Effector memory CD4-positive, alpha-beta T cell (primary cell): ENCODE measurements at places on chromosomes 3 and 15.
A peak's percentile ranks its signal among the peaks of the same experiment; 100 is the strongest.

DNA sequence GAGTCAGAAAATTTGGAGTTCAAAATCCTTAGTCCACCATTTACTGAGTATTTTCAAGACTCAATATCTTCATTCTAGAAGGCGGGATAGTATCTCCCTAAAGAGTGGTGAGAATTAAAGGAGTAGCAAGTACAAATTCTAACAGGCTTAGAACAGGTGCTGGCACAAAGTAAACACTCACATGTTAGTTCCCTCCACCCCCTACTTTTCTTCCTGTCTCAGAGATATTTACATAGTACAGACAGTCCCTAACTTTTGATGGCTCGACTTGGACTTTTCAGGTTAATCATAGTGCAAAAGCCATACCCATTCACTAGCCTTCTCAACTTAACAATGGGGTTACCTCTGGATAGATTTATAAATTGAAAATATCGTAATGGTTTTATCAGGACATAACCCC lies 476.2 kb upstream of the RASGRP1 start:
- no peak for DNase-seq

DNA sequence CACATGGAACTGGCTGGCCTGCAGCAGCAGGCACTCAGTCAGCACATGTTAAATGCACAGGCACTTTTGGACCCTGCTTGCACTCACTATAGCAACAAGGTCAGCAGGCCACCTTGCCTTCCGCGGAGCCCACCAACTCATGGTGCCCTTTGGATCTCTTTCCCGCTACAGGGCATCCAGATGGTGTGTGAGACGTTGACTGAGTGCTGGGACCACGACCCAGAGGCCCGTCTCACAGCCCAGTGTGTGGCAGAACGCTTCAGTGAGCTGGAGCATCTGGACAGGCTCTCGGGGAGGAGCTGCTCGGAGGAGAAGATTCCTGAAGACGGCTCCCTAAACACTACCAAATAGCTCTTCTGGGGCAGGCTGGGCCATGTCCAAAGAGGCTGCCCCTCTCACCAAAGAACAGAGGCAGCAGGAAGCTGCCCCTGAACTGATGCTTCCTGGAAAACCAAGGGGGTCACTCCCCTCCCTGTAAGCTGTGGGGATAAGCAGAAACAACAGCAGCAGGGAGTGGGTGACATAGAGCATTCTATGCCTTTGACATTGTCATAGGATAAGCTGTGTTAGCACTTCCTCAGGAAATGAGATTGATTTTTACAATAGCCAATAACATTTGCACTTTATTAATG lies 85.0 kb downstream of the TGFBR2 start:
- no peak for DNase-seq

GRCh38 chr3:123653221-123653682 lies 68.4 kb upstream of the HACD2 start:
- no peak for DNase-seq

DNA sequence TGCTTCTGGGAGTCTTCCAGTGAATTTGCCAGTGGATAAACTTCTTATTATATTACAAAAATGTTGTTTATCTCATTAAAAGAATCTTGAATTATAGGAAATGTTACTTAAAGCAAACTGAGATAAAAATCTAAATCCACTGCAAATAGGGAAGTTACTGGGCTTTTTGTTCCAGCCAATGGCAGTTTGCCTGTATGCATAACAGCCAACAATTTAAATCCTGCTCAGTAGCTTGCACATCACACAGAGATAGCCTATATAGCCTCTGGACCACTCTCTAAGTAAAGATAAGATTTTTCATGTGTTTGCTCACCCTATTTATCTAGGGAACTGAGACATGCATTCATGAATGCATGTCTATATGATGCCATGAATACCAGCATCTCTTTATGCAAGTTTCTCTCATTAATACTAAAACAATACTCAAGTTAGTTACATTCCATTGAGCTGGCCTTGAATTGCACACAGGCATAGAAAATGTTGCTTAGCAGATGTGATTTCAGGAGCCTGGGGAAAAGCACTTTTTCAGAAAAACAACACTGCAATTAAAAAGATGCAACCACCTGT lies 92.1 kb upstream of the GPR149 start:
- DNase-seq, result no peak

- no peak for DNase-seq
Observed at GRCh38 chr3:8456412-8456811, 45.2 kb upstream of the LMCD1 start.

- no peak for DNase-seq
Observed at GRCh38 chr3:174094669-174095068, 697.1 kb downstream of the NLGN1 start.

DNA sequence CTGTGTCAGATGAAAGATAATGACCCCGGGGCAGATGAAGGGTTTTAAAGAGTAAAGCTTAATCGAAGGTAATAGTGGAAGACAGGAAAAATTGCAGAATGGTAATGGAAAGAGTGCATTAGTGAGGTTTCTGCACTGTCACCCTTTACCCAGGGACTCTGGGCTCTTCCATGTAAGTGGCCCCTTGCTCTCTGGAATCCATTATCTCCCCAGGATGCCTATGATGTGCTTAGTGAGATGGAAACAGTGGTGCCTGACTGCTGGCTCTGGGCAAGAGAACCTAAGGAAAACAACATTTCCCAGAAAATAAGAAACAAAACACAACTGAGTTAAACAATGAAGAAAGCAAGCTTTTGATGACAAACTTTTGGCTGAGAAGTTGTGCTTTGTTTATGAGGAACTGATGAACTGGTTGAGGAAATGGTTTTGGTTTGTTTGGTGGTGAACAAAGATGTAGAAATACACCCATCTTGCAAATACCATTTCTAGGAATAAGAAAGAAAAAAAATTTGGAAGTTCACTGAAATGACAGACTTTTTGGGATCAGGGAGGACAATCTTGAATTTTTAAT lies 119.9 kb upstream of the RASGRP1 start:
- DNase-seq, result no peak

DNA sequence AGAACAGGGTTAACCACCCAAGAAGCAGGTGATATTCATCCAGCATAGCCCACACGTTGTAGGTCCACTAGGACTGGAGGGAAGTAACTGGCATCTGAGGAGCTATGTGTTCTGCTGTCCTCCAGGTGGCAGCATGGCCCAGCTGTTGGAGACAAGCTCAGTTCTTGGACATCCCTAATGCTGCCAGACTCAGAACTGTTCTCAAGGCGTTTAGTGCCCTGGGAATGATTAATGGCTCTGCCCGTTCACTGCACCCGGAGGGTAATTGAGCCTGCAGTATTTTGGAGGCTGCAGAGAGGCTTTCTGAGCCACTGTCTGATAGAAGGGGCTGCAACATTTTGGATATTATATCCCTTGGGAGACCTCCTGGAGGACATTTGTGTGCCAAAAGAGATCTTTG lies 521.3 kb upstream of the SEMA6D start:
- DNase-seq, result no peak

- DNase-seq, result no peak
Observed at GRCh38 chr15:49673861-49674260, 53.0 kb downstream of the DTWD1 start.

- DNase-seq, result no peak
Observed at GRCh38 chr3:95394286-95394685, 1331.4 kb downstream of the NSUN3 start.

DNA sequence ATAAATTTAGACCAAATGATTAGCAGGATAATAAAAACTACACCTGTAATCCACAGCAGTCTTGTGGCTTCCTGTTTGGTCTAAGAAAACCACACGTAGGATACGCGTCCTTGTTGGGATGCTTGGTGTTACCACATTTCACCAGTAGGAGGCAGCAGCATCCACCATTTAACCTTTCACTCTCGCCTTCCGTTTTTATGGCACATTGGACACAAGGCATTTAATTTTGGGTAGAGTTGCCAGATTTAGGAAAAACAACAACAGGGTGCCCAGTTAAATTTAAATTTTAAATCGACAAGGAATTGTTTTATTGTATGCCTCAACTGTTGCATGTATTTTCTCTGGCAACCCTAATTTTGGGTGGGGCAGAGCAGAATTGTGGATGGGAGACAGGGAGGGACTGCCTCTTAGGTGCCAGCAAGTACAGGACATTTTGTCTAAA lies 6.3 kb downstream of the LRRC31 start:
- peak; percentile 38 for DNase-seq

- DNase-seq, result peak; percentile 50
Observed at GRCh38 chr3:48919215-48920138, 835 bp downstream of the ARIH2 start.

DNA sequence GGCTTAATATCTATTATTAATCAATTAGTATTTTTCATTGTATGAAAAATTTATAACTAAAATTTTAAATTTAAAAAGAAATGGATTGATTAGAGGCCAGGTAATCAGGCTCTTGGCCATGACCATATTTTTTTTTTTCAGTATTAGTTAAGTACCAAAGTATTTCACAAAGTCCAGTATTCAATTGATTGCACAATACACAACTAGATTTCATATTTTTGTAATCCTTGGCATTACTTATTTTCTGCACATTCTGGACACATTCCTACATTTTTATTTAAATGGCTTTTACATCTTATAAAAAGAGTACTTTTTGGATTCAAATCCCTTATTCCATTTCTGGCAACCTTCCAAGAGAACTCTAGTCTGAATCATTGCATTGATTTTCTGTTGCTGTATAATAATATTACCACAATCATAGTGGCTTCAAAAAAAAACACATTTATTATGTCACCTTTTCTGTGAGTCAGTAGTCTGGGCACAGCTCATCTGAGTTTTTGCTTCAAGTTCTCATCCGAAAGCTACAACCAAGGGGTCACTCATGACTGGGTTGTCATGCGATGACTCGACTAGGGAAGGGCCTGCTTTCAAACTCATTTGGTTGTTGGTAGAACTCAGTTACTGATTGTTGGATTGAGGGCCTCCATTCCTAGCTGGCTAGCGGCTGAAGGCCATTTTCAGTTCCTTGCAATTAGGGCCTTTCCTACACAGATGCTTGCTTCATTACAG lies 90.7 kb downstream of the CNTN6 start:
- no peak for DNase-seq

DNA sequence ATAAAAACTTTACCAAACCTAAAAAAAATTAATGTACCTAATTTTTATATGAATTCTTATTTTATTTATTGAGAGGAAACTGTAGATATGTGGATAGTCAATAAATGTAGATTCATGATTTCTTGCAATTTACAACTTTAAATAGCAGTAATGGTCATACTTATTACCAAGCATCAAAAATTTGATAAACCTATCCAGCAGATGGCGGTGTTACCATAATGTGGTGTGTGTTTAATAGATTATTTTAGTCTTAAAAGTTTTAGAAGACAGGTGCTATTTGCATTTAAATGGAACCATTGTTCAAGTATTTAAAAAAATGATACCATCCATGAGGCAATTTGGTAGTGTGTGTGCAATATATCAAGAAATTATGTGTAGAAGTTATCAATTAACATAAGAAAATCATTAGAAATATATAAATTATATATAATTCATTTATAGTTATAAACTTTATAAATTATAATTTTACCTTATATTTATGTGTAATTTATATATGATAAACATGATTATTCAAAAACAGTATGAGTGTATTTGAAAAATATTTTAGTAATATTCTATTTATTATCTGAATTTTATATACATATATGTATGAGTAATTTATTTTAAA lies 176.0 kb upstream of the BCHE start:
- DNase-seq, result no peak

DNA sequence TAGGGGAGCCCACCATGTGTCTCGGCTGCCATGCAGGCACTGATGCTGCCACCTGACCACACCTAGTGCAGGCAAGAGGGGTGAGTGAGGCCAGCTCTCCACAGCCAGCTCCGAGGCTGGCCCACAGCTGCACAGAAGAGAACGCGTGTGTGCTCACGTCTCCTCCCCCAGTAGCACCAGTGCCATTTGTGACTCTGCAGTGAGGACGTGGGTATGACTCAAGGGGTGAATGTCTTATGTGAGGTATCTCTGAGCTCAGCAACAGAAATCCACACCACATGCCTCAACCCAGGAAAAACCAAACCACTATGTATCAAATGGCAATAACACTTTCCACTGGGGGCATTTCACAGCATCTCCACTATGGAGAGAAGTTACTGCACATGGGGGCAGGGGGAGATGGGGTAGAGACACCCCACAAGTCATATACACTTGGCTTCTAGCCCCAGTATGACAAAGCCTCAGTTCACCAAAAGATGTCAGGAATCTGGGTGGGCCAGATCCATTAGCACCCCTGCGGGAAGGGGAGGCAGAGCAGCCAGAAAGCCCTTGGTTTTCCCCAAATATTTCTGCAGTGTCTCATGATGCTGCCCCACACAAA lies 87.6 kb downstream of the LRIG1 start:
- DNase-seq, result no peak

DNA sequence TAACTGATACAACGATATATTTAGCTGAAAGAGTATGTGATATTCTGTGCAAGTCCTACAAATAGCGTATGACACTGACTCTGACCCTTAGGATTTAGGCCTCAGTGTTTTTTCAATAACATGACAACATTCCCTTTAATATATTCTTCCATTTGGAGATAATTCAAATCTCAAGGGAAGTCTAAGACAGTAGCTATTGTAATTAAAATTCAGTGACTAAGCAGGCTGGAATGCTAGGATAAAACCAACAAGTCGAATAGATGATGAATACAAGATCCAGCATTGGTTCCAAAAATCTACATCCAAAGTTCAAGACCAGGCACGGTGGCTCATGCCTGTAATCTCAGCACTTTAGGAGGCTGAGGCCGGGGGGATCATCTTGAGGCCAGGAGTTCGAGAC lies 56.2 kb downstream of the QTRT2 start:
- DNase-seq, result no peak

DNA sequence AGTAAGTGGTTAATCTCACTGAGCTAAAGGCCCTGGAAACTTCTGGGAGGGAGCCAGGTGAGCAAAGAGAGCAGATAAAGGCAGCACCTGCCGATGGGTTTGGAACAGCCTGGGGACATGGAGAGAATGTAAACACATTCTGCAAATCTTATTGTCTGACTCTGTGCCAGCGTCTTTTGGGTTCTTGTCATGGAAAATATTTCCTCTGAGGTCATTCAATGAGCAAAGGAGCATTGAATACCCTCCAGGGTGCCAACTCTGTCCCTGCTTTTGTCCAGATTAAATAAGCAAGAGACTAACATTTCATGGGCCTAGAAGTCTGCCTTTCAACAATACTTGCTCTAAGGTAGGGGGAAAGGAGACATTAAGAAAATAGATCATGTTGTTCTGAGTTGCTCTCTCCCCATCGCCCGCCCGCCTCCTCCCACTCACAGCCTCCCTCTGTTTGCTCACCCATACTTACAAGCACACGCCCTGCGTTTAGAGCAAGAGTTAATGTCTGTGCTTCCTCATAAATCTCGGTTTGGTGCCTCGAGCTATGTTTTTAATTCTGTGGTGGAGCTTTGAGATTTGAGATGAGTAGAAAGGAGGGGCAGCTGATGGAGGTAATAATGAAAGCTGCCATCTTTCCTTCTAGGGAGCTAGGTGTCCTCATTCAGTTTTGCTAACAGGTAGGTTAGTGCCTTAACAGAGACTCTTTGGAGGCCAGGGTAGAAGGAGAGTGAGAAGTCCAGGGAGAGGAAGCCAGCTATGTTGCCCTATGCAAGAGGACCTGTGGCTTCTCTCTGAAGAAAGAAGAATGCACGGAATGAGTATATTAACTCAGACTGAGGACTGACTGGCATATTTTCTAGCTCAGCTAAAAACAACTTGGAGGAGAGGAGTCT lies 132.9 kb downstream of the TPRG1 start:
- DNase-seq, result no peak

- DNase-seq, result no peak
Observed at GRCh38 chr3:61333192-61333961, 82.1 kb upstream of the FHIT start.

GRCh38 chr3:78967061-78967460 lies 800.7 kb downstream of the ROBO1 start:
- DNase-seq, result no peak

- no peak for DNase-seq
Observed at GRCh38 chr3:187997946-187998561, 155.9 kb upstream of the LPP start.
